ENCODE measurements at places on chromosomes 12 and 14. TPM values are rescaled to one million over a fixed set of nuclear protein-coding genes. Genes with fewer than 3 reads are reported as not detected.

DNA sequence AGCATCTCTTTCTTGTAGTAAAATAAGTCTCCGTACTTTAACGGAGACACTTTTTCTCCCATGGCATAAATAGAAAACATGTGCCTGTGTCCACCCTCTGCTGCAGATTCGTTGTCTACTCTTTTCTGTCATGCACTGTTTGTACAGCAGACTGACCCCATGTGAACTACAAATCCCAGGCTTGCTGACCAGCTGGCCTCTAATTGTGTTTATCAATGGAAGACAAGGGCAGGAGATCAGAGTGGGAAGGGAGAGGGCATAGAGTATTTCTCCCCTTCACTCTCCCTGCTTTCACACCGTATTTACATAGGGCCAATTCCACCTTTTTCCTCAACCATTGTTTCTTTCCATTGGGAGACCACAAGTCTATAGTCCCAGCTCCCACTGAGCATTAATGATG is 31.0 kb upstream of the TMTC2 start:
- H3K4me3 ChIP-seq: no peak overlapping the region
- no peak overlapping the region for H3K27ac ChIP-seq
- no peaks in the 10 kb centered on the region for H3K27me3 ChIP-seq
- DNase-seq: no peak
- no peaks in the 10 kb centered on the region for H3K4me1 ChIP-seq

- no peaks in the 10 kb centered on the region for H3K36me3 ChIP-seq
- H3K4me1 ChIP-seq: peaks cover 3% of the 10 kb centered on the region
- H3K4me3 ChIP-seq: no peak overlapping the region
- H3K27me3 ChIP-seq: no peaks in the 10 kb centered on the region
These were observed 50.8 kb upstream of the POC1B start for GRCh38 chr12:89576572-89577220.

- no peaks in the 10 kb centered on the region for H3K36me3 ChIP-seq
- H3K27me3 ChIP-seq: peaks cover 73% of the 10 kb centered on the region
- H3K27ac ChIP-seq: peak overlapping the region; percentile 67
These were observed 25.3 kb downstream of the TPCN1 start for GRCh38 chr12:113246478-113247122.

GRCh38 chr12:113457185-113457584 is 14.5 kb downstream of the LHX5 start:
- no peaks in the 10 kb centered on the region for H3K36me3 ChIP-seq
- no peak overlapping the region for H3K4me3 ChIP-seq
- no peaks in the 10 kb centered on the region for H3K4me1 ChIP-seq
- H3K27me3 ChIP-seq: peaks cover 45% of the 10 kb centered on the region
- peak; percentile 53 for DNase-seq

GRCh38 chr12:122394626-122395194 is 27.8 kb downstream of the CLIP1 start:
- H3K4me1 ChIP-seq: peaks cover 2% of the 10 kb centered on the region
- H3K4me3 ChIP-seq: no peak overlapping the region
- no peak overlapping the region for H3K27ac ChIP-seq
- H3K36me3 ChIP-seq: peaks cover 4% of the 10 kb centered on the region
- no peaks in the 10 kb centered on the region for H3K27me3 ChIP-seq
- no peak for DNase-seq

- no peaks in the 10 kb centered on the region for H3K36me3 ChIP-seq
- H3K27ac ChIP-seq: no peak overlapping the region
- no peaks in the 10 kb centered on the region for H3K4me1 ChIP-seq
- no peaks in the 10 kb centered on the region for H3K27me3 ChIP-seq
These were observed 642.0 kb downstream of the GALC start for GRCh38 chr14:87351007-87351406.

- H3K4me1 ChIP-seq: no peaks in the 10 kb centered on the region
- H3K27me3 ChIP-seq: peaks cover 88% of the 10 kb centered on the region
- no peak for DNase-seq
- H3K4me3 ChIP-seq: no peak overlapping the region
- no peak overlapping the region for H3K27ac ChIP-seq
These were observed 4.0 kb downstream of the FOXG1 start for GRCh38 chr14:28770630-28771029.

DNA sequence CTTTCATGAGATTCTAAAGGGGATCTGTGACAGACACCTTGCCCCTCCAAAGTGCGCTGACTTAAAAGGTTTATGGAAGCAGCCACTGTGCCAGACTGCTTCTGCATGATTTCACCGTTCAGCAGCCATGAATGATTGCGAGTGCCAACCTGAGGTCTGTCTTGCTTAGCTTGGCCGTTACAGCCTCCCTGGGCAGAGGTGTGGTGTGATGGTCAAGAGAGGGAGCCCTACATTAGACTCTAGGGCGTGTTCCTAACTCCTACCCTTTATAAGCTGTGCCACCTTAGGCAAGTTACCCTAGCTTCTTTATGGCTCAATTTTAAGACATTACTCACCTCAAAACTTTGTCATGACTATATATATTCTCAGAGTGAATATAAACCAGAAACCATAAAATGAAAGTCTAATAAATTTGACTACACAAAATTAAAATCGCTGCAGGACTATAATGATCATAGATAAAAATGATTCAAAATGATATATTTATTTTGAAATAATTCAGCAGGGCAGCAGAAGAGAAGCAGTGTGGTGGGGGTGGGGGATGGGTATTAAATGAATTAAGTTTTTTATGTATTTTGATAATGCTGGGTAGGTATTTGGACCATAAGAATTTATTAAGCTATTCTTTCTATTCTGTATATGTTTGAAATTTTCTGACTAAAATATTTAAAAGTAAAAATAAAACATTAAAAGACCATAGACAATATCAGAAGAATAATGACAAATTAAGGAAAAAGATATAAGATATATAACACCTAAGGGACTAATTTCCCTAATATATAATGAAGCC is 47.7 kb upstream of the MBIP start:
- H3K4me1 ChIP-seq: no peaks in the 10 kb centered on the region
- no peak overlapping the region for H3K27ac ChIP-seq
- no peak overlapping the region for H3K4me3 ChIP-seq
- H3K36me3 ChIP-seq: no peaks in the 10 kb centered on the region

- H3K27me3 ChIP-seq: peaks cover 75% of the 10 kb centered on the region
- DNase-seq: peak; percentile 86
- peak overlapping the region; percentile 78 for H3K4me3 ChIP-seq
- H3K27ac ChIP-seq: no peak overlapping the region
These were observed 227.7 kb upstream of the CRY1 start for GRCh38 chr12:107320929-107321631.

- H3K4me1 ChIP-seq: no peaks in the 10 kb centered on the region
- no peak overlapping the region for H3K4me3 ChIP-seq
- H3K36me3 ChIP-seq: no peaks in the 10 kb centered on the region
- no peak for DNase-seq
- H3K27ac ChIP-seq: no peak overlapping the region
These were observed 41.6 kb upstream of the FGD4 start for GRCh38 chr12:32357601-32358249.

DNA sequence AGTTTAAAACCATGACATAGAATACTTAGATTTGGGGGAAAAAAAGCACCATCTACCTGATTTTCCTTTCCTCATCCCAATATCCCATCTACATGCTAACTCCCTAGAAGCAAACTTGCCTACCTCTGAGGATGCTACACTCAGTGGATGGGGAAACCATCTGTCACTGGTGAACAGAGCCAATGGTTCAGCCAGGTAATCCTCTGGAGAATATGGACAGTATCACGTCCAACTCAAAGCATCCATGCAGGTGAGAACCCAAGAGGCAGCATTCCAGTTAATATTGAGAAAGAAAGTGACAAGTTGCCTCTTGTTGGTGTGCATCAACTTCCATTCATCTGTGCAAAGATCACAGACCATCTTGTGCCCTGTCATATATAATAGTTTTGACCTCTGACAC is 73.2 kb downstream of the NUAK1 start:
- H3K4me1 ChIP-seq: no peaks in the 10 kb centered on the region
- no peak overlapping the region for H3K4me3 ChIP-seq
- no peak for DNase-seq
- H3K36me3 ChIP-seq: peaks cover 78% of the 10 kb centered on the region

GRCh38 chr14:45156067-45156466 is 20.3 kb downstream of the FANCM start:
- no peaks in the 10 kb centered on the region for H3K4me1 ChIP-seq
- H3K4me3 ChIP-seq: no peak overlapping the region
- DNase-seq: no peak
- H3K27me3 ChIP-seq: no peaks in the 10 kb centered on the region
- H3K36me3 ChIP-seq: peaks cover 12% of the 10 kb centered on the region

- H3K4me3 ChIP-seq: no peak overlapping the region
- H3K27ac ChIP-seq: no peak overlapping the region
- H3K36me3 ChIP-seq: no peaks in the 10 kb centered on the region
- H3K4me1 ChIP-seq: peaks cover 4% of the 10 kb centered on the region
- no peak for DNase-seq
- H3K27me3 ChIP-seq: no peaks in the 10 kb centered on the region
These were observed 59.1 kb upstream of the PCED1B start for GRCh38 chr12:47020211-47020821.

DNA sequence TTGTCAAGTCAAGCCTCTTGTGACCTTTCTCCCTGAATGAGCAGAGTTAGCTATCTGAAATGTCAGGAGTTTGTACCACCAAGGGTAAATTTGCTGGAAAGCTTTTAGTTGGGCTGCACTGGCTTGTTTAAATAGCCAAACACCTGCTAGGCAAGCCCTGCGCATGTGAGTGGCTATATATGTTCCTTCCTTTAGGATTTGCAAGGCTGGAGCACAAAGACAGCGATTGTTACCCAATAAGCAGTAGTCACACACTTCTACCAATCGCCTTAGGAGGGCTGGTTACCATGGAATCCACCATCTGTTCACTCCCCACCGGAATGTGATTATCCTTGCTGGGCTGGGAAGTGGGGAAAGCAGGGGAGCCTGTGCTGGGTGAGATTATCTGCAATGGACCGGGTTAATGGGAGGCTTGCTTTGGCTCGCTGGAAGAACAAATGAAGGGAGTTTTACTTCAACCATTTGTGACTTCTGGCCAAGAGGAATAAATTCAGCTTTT is 102.5 kb downstream of the FGD4 start:
- peak overlapping the region; percentile 80 for H3K4me3 ChIP-seq
- H3K36me3 ChIP-seq: no peaks in the 10 kb centered on the region
- H3K27ac ChIP-seq: peak overlapping the region; percentile 89

DNA sequence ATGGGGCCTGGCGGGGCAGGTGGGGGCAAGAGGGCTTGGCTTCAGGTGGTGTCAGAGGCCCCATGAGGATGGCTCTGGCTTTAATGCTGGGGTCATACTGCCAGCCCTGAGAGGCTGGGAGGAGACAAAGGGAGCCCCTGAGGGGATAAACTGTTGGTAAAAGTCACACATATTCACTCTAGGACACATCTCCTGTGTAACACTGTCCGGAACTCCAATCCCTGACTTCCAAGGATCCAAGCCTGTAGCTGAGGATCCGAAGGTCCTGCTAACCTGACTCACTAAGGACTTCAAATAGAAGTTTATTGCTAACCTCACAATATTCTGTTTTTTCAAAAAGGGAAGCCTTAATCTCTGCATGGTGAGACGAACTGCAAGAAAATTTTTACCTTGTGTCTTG is 39.2 kb upstream of the GPR68 start:
- no peak overlapping the region for H3K4me3 ChIP-seq
- H3K4me1 ChIP-seq: no peaks in the 10 kb centered on the region
- DNase-seq: no peak
- H3K36me3 ChIP-seq: peaks cover 54% of the 10 kb centered on the region
- H3K27me3 ChIP-seq: no peaks in the 10 kb centered on the region

DNA sequence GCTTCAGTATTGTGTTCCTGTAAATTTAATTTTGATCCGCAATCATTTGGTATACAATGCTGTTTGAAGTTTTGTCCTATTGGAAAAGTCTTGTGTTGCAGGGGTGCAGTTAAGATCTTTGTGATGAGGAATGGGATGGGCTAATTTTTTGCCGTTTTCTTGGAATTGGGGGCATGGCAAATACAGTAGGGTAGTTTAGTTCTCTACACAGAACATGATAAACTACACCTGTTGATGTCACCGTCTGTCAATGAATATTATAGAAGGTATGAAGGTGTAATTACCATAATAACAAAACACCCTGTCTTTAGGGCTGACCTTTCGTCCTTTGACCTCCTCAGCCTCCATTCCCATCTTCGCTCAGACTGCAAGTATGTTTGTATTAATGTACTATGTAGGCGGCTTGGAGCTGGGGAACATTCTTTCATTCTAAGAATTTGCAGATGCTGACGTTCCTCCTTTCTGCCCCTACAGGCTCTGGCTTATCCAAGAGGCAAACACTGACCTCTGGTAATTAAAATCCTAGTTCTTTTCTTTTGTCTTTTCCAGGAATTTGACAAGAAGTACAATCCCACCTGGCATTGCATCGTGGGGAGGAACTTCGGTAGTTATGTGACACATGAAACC is 1.7 kb downstream of the DYNLL1 start:
- no peak for DNase-seq
- no peak overlapping the region for H3K27ac ChIP-seq
- H3K4me3 ChIP-seq: peak overlapping the region; percentile 92
- H3K4me1 ChIP-seq: peaks cover 3% of the 10 kb centered on the region
- peaks cover 28% of the 10 kb centered on the region for H3K36me3 ChIP-seq
- no peaks in the 10 kb centered on the region for H3K27me3 ChIP-seq

DNA sequence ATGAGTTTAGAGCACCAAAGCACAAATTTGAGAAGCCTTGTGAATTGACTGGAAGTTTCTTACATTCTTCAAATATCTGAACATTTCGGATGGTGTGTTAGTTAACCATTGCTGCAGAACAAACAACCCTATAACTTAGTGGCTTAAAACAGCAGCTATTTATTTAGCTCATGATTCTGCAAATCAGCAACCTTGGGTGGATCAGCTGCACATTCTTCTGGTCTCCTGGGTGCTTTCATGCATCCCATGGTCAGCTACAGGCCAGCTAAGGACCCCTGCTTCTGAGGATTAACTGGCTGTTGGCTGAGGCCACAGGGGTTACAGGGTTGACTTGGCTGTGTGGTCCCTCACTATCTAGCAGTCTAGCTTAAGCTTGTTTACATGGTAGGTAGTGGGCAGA is 114.0 kb upstream of the HIF1A start:
- no peaks in the 10 kb centered on the region for H3K36me3 ChIP-seq
- peak overlapping the region; percentile 12 for H3K4me3 ChIP-seq
- H3K27me3 ChIP-seq: no peaks in the 10 kb centered on the region
- H3K4me1 ChIP-seq: peaks cover 13% of the 10 kb centered on the region

GRCh38 chr12:4114986-4115385 is 158.6 kb upstream of the CCND2 start:
- H3K27ac ChIP-seq: no peak overlapping the region
- no peak overlapping the region for H3K4me3 ChIP-seq
- H3K27me3 ChIP-seq: peaks cover 6% of the 10 kb centered on the region
- H3K36me3 ChIP-seq: no peaks in the 10 kb centered on the region
- DNase-seq: peak; percentile 68
- H3K4me1 ChIP-seq: no peaks in the 10 kb centered on the region

The CLMN gene
- 9.5 TPM for total RNA-seq

The NIN gene
- total RNA-seq: 4.1 TPM

The TMPRSS12 gene
- not detected for total RNA-seq

The MYO1H gene
- not detected for total RNA-seq

The RD3L gene
- not detected for total RNA-seq

The AQP6 gene
- not detected for total RNA-seq

The KRT82 gene
- total RNA-seq: not detected

The TMEM253 gene
- total RNA-seq: 0.38 TPM

All from endodermal cell (in vitro differentiated cells).